ENCODE measurements at places on chromosomes 4 and X.

- ATAC-seq: no peak
These were observed 81.2 kb downstream of the GAB1 start for GRCh38 chr4:143417679-143418403.

GRCh38 chr4:94806376-94806775 is 48.6 kb downstream of the BMPR1B start:
- no peak for ATAC-seq

GRCh38 chr4:5885733-5886132 is 7.2 kb downstream of the CRMP1 start:
- ATAC-seq: no peak

GRCh38 chrX:40173143-40174000 is 75.6 kb upstream of the BCOR start:
- no peak for ATAC-seq

- ATAC-seq: no peak
These were observed 418.9 kb upstream of the CPEB2 start for GRCh38 chr4:14583331-14583730.

DNA sequence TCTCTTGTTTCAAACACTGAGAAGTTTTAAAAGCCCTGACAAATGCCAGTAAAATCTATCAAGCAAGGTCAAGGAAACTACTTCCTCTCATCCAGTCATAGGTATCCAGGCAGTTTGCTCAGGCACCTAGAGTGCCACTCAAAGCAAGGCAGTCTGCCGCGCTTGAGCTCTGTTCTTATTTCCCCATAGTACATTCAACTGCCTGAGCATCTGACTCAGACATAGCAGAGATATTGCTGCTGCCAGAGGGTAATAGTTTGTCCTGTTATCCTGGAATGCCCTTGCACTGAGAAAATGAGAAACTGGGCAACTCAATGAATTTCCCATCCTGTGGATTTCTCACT is 16.1 kb upstream of the ATP8A1 start:
- no peak for ATAC-seq

DNA sequence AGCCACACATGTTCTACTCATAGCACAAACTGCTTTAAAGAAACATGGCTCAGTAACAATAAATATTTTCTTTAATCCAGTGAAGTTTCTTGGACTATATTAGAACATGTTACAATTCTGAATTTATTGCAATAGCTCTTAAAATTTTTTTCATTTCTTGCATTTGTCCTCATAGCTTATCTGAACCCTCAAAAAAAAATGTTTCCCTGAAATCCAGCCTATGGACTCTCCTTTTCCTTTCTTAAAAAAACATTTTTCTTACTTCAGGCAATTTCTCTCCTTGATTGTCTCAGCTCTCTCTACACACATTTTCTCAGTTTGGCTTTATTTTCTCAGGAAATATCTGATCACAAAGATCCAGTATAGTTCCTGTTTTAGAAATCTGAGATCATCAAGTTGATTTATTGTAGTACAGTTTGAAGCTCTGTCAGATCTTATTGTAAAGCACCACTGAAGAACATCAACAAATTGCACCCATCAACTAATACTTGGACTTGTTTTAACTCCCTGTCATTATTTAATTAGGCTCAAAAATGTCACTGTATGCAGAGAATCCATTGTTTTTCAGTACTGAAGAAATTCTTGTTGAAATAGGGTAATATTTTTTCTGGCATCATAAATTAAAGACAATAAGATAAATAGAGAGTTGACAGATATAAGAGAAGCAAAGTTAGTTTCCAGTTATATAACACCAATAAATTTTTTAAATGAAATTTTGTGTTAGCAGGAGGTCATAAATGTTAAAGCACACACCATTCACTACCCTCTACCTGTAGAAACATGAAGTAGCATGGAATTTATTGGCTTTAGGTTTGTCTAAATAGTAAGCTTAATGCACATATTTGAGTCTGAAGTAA is 317.7 kb downstream of the ARHGAP24 start:
- peak; percentile 39 for ATAC-seq

GRCh38 chr4:71584585-71584984 is 199.3 kb downstream of the GC start:
- ATAC-seq: no peak

DNA sequence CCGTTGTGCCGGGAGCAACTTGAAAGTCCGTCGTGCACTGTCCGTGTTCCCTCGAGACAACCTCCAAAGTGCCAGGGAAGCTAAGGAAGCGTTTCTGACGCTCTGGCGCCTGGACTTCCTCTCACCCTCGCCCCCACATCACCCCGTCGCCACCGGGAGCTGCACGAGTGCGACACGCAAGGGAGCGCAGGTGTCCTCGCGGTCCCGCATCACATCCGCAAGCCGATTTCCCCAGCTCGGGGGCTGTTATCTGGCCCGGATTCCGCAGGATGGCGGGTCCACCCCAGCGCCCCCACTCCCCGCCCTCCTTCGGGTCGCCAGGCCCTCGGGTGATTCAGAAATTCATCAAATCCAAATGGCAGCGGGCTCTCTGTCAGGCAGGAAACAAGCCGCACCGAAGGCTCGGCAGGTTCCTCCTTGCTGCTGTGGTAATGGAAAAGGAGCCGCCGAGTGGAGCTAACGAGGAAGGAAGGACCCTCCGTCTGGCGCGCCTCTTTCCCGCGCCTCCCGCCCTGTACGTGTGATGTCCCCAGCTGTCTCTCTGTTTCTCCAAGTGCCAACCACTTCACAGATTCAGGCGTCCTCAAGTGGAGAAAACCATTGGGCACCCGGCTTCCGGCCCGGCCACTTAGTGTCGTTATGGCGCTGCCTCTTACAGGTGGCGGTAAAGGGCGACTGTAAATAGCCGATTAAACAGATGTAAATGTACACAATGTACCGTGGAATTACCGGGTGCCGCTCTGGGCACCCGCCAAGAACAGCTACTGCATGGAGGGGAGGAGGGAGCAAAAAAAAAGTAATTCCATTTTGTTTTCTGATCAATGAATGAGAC is 921 bp upstream of the SETD7 start:
- ATAC-seq: peak; percentile 12

DNA sequence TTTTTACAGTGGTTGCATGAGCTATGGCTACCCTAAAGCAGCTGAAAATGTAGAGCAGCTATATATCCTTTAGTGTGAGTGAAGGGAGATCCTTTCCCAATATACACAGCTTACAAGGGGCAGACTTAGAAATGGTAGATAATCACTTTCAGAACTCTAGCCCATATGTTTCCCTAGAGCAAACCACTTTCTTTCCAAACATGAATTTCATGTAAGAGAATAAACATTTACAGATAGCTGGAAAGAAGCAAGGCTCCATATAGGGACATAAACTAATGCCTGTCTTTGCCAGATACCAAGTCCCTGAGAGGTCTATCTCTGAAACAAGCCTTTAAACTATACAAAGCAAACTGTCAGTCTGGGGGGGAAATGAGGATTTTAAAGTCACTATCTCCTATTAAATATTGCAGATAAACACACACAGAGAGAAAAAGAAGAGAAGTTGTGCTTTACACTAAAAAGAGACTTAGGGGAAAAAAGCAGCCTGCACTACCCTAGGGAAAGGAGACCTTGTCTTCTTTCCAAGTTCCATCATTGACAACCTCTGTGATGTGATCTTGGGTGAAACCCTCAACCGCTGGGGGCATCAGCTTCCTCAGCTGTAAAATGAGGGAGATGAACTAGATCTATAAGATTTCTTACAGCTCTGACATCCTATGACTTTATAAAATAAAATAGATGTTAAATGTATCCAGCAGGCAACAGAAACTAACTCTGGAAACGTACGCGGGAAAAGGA is 73.6 kb downstream of the TMEM156 start:
- ATAC-seq: no peak

DNA sequence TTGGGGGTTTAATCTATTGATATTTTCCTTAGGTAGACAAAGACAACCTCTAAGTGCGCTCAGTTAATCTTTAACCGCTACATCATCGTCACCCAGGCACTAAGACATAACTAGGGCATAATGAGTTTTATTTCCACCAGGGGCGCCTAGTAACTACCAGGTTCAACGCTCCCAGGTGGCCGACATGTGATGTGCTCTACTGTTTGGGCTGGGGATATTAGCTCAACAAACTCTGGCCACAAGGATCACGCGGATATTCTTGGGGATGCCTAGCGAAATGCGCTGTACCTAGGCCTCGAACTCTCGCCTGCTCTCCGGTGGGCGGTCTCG is 915 bp upstream of the RAB33B start:
- peak; percentile 30 for ATAC-seq
